Activated naive CD4-positive, alpha-beta T cell treated with anti-CD3 and anti-CD28 coated beads, Interleukin-2, amount 10 ng/mL, durations not matched to agents 7 days and 5 days (primary cell): ENCODE measurements at places on chromosomes 11 and 22.

DNA sequence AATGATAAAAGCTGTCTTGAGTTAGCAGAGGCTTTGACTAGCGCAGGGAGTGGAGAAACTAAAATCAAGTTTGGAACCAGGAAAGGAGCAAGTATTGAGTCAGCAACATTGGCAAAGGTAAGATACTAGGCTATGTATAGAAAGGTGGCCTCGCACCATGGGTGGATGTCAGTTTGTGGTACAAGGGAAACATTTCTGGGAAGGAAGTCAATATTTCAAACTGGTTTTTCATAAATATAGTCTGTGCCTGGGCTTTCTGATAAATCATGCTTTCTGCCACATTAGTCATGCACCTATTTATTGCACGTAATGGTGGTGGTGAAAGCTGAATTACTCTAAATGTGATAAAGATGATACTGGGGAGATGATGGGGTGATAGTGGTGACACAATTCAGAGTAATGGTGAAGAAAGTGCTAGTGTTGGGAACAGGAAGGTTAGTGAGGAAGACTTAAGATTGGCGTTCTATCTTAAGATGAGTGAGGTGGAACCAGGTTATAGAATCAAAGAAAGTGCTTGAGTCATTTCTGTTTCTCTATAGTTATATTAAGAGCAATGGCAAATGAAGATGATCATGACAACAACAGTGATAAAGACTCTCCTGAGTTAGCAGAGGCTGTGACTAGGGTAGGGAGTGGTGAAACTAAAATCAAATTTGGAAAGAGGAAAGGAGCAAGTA, 729.0 kb downstream of the FAM181B start:
- no peaks in the 10 kb centered on the region for H3K36me3 ChIP-seq
- DNase-seq: no peak
- no peak overlapping the region for H3K27ac ChIP-seq
- no peaks in the 10 kb centered on the region for H3K27me3 ChIP-seq

DNA sequence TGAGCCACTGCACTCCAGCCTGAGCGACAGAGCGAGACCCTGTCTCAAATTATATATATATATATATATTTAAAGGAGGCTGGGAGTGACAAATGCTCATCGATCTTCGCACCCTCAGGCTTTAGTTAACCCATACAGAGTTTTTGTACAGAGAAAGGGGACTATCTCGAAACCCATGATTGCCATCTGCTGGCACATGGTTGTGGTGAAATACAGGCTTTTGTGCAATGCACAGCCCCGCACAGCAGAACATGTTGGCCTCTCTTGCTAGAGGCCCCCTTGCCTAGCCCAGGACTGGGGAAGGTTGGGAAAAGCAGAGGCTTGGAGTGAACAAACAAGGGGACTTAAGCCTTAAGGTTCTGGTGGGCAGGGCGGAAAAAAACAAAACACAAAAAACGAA, 3.6 kb downstream of the MYBPC3 start:
- H3K27me3 ChIP-seq: peaks cover 3% of the 10 kb centered on the region
- H3K4me3 ChIP-seq: no peak overlapping the region
- peak; percentile 48 for DNase-seq
- no peaks in the 10 kb centered on the region for H3K4me1 ChIP-seq
- no peak overlapping the region for H3K27ac ChIP-seq

DNA sequence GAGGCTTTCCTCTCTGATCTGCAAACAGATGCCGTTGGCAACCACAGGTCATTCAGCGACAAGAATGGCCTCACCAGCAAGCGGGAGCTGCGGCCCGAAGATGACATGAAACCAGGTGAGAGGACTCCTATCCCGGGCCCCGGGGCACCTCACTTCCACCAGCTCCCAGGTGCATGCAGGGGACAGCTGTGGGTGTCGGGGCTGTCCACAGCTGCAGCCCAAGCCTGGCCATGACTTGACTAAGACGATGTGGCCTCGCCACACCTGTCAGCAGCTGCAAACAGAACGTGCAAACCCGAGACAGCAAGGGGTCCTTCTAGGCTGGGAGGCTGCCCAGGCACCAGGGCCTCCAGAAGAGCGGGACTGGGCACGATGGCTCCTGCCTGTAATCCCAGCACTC, 3.6 kb downstream of the GAL start:
- H3K4me1 ChIP-seq: peaks cover 21% of the 10 kb centered on the region
- H3K36me3 ChIP-seq: no peaks in the 10 kb centered on the region
- no peak for DNase-seq
- H3K27me3 ChIP-seq: peaks cover 91% of the 10 kb centered on the region

GRCh38 chr11:36077886-36078685, 134.2 kb downstream of the LDLRAD3 start:
- no peak overlapping the region for H3K4me3 ChIP-seq
- no peaks in the 10 kb centered on the region for H3K27me3 ChIP-seq
- H3K27ac ChIP-seq: no peak overlapping the region
- no peak for DNase-seq
- no peaks in the 10 kb centered on the region for H3K4me1 ChIP-seq

DNA sequence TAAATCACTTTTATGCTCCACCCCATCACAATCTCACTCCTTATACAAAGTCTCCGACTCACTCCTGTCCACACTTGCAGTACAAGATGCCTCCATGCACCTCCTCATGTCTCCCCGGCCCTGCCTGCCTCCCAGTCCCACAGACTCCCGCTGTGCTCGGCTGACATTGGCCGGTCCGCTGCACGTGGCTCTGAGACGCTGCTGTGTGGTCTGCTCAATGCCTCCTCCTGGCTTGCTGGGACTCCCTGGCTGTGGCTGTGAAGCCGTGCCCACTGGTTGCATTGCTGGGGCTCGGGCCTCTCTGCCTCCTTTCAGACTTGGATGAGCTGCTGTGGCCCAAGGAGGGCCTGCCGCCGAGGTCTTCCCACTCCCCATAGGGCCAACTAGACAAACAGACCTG, 224.0 kb upstream of the B3GAT1 start:
- H3K27ac ChIP-seq: no peak overlapping the region
- H3K4me1 ChIP-seq: no peaks in the 10 kb centered on the region
- H3K36me3 ChIP-seq: no peaks in the 10 kb centered on the region
- no peak for DNase-seq
- peaks cover 9% of the 10 kb centered on the region for H3K27me3 ChIP-seq
- no peak overlapping the region for H3K4me3 ChIP-seq

DNA sequence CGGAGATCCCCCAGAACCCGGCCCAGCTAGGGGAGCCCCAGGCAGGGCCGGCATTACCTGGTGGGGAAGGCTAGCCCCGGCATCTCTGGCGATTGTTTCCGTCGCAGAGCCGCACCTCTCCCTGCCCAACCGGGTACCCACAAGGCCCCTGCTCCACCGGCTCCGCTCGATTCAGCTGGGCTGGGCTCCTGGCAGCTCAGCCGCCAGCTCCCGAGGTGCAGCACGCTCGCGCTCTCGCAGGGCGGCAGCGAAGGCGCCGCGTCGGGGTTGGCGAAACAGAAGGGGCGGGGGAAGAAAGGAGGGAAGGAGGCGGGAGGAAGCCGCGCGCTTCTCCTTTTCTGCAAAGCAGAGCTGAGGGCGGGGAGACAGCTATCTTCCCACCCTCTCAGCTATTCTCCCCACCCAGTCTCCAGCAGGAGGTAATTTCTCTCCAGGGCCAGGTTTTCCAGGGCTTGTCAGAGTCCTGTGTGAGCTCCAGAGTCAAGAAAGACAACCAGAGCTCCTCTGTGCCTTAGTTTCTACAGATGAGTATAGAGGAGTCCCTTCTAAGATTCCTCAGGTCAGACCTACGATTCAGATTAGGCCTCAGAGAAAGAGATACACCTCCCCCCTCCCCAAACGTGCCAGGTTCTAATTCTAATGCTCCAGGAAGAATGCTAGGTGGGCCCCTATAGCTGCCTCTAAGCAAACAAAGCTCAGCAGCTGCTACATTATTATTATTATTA, 62.0 kb downstream of the PAK1 start:
- DNase-seq: peak; percentile 90
- peaks cover 20% of the 10 kb centered on the region for H3K36me3 ChIP-seq
- H3K27ac ChIP-seq: peak overlapping the region; percentile 84
- no peaks in the 10 kb centered on the region for H3K27me3 ChIP-seq
- H3K4me3 ChIP-seq: peak overlapping the region; percentile 88
- H3K4me1 ChIP-seq: peaks cover 49% of the 10 kb centered on the region

- no peaks in the 10 kb centered on the region for H3K27me3 ChIP-seq
- no peak overlapping the region for H3K27ac ChIP-seq
- H3K36me3 ChIP-seq: no peaks in the 10 kb centered on the region
- no peak overlapping the region for H3K4me3 ChIP-seq
- DNase-seq: no peak
Measured at GRCh38 chr11:122183933-122184332, 67.9 kb upstream of the BLID start.

DNA sequence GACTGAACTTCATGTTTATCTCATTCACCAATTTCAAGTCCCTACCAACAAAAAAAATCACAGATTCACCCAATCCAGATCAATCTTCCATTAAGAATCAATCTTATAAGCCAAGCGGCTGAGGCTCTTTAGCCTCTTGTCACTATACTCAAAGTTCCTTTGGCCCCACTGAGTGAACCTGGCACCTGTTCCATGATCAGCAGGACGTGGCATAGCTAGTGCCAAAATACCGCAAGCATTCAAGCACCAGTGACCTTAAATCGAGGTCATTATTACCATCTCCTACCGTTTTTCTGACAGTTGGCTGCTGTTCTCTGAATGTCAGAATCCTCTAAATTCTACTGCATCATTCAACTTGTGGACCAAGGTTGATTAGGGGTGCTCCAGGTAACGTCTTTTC, 141.2 kb downstream of the CADM1 start:
- no peaks in the 10 kb centered on the region for H3K4me1 ChIP-seq
- H3K27ac ChIP-seq: no peak overlapping the region
- DNase-seq: no peak
- no peak overlapping the region for H3K4me3 ChIP-seq
- H3K27me3 ChIP-seq: no peaks in the 10 kb centered on the region

DNA sequence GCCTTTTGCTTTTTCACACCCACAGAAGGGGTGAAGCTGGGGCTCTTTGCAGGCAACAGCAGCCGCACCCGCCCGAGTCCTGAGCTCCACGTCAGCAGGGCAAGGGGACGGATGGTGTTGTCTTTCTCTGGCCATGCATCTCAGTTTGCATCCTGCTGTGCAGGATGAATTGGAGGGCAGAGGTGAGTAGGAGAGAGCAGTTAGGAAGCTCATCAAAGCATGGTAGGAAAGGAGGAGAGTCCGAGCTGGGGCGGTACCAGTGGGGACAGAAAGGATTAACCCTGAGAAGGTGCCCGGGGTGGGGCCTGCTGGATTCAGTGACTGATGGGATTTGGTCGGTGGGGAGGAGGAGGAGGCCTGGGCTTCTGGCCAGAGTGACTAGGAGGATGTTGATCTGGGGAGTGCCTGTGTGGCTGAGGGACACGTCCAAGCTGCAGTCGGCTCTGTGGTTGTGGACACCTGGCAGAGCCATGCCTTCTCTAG, 14.6 kb downstream of the FAM83F start:
- H3K27me3 ChIP-seq: peaks cover 70% of the 10 kb centered on the region
- H3K36me3 ChIP-seq: no peaks in the 10 kb centered on the region
- H3K27ac ChIP-seq: peak overlapping the region; percentile 71

GRCh38 chr11:1829039-1829820, 5.6 kb upstream of the SYT8 start:
- no peak for DNase-seq
- H3K4me3 ChIP-seq: no peak overlapping the region
- no peaks in the 10 kb centered on the region for H3K36me3 ChIP-seq
- no peaks in the 10 kb centered on the region for H3K4me1 ChIP-seq
- H3K27ac ChIP-seq: no peak overlapping the region
- H3K27me3 ChIP-seq: peaks cover 58% of the 10 kb centered on the region

DNA sequence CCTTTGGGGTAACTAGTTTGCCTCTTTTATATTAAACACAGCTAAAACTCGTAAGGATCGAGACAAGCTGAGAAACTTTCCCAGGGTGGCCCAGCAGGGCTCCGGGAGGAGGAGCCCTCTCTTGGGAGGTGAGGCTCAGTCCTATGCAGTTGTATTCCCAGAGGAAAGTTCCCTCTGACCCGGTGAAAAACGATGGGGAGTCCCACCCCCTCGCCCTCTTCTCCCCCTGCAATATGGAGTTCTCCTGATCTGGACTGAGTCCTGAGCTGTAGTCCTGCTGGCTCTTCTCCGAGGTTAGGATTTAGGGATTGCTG, 1.3 kb downstream of the NTM start:
- no peak overlapping the region for H3K27ac ChIP-seq
- peaks cover 3% of the 10 kb centered on the region for H3K27me3 ChIP-seq
- H3K4me3 ChIP-seq: no peak overlapping the region
- H3K36me3 ChIP-seq: no peaks in the 10 kb centered on the region

DNA sequence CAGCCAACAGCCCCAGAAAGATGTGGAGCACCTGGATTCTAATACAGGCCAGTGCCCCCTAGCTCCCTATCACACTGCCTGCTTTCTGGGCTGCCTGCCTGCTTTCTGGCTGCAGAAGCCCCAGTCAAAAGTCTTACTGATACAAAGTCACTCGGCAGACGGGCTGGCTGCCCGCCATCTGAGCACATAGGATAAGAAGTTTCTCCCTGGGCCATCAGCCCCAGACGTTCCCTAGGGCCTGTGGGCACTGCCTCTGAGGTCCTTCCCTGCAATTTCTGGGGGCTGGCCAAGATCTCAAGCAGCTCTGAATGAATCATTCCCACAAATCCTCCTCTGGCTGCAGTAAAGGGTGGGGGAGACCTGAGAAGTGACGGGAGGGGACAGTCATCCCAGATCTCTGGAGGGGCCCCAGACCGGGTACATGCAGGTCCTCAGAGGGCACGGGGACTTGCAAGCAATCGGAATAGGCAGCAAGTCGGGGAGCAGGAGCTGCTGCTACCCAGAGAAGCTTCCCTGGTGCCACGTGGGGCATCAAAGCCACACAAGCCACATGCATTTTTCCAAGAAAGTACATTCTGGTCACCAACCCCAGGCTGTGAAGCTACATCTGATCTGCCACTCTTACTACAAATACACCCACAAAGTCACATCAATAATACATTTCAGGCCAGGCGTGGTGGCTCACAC, 4.7 kb downstream of the TPST2 start:
- peaks cover 41% of the 10 kb centered on the region for H3K36me3 ChIP-seq
- H3K4me1 ChIP-seq: peaks cover 78% of the 10 kb centered on the region
- H3K27me3 ChIP-seq: peaks cover 3% of the 10 kb centered on the region

GRCh38 chr11:4481240-4481582, 1.2 kb upstream of the OR52K1 start:
- no peak overlapping the region for H3K4me3 ChIP-seq
- no peaks in the 10 kb centered on the region for H3K27me3 ChIP-seq
- DNase-seq: no peak
- no peak overlapping the region for H3K27ac ChIP-seq

- H3K4me1 ChIP-seq: peaks cover 8% of the 10 kb centered on the region
- no peak overlapping the region for H3K4me3 ChIP-seq
- H3K36me3 ChIP-seq: peaks cover 5% of the 10 kb centered on the region
- H3K27ac ChIP-seq: no peak overlapping the region
Measured at GRCh38 chr11:35796562-35796961, 134.0 kb downstream of the TRIM44 start.
